ENCODE measurements at places on chromosomes 6 and 20.
A peak's percentile ranks its signal among the peaks of the same experiment; 100 is the strongest.

DNA sequence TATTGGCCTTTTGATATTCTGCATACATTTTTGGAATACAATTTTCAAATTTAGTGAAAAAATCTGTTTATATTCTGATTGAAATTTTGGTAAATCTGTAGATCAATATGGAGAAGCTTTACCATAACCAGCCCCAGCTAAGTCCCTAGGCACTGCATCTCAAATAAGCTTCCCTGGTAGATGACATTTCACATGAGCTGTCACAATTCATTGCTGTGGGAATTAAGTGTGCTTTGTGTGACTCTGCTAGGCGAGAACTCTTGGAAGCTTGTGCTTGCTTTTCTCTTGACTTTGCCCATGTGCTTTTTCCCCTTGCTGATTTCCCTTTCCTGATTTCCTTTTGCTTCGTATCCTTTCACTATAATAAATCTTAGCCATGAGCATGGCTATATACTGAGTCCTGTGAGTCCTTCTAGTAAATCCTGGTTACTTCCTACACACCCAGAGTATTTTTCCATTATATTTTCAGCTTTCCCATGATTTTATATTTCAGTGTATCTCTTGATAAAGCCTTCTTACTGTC lies 166.5 kb upstream of the MMS22L start:
- no peak for DNase-seq

- DNase-seq, result no peak
Measured at GRCh38 chr6:116799945-116800344, 28.9 kb downstream of the GPRC6A start.

GRCh38 chr6:11785774-11786579 lies 7.4 kb upstream of the ADTRP start:
- no peak for DNase-seq

DNA sequence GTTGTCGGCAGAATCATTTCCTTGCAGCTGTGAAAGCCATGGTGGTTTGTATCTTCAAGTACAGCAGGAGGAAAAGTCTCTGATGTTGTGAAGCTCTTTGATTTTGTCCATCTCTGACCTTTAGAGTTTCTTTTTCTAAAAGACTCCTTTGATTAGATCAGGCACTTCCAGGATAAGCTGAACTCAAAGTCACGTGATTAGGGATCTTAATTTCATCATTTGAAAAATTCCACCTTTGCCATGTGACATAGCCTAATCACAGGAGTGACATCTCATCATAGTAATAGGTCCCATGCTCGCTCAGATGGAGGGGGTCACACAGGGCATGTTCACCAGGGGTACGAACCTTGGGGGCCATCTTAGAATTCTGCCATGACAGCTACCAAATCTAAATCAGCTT lies 441.5 kb upstream of the CDH4 start:
- DNase-seq, result no peak

- DNase-seq, result no peak
Measured at GRCh38 chr20:50189681-50190250, 864 bp upstream of the CEBPB start.

- peak; percentile 50 for DNase-seq
Measured at GRCh38 chr6:145028144-145028818, 707.0 kb downstream of the EPM2A start.

DNA sequence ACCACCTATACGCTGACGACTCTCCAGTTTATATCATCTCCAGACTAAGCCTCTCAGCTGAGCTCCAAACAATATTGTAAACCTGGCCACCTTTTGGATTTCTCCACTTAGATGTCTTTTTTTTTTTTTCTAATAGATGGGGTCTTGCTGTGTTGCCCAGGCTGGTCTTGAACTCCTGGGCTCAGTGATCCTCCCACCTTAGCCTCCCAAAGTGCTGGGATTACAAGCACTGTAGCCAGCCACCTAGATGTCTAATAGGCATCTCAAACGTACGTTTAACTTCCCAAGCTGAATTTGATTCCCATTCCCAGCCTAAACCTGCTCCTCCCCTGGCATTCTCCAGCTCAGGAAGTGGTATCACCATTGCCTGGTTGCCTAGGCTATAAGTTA lies 5.2 kb downstream of the DDR1 start:
- DNase-seq, result no peak

GRCh38 chr20:63740070-63740626 lies 572 bp downstream of the SLC2A4RG start:
- peak; percentile 53 for DNase-seq

DNA sequence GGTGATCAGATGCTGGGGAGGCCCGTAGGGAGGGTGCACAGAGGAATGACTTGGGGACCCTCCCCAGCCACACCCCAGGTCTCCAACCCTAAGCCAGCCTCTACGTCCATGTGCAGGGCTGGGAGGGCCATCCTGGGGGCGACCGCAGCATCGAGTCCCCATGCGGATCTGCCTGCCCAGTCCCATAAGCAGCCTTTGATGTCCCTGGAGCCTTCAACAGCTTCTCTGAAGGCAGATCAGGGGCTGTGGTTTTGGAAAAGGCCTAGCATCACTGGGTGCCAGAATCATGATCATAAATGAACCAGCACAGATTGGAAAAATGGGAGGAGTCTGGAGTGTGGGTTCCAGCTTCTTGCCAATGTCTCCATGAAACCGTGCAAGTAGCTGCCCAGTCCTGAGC lies 22.9 kb downstream of the TOX2 start:
- no peak for DNase-seq

DNA sequence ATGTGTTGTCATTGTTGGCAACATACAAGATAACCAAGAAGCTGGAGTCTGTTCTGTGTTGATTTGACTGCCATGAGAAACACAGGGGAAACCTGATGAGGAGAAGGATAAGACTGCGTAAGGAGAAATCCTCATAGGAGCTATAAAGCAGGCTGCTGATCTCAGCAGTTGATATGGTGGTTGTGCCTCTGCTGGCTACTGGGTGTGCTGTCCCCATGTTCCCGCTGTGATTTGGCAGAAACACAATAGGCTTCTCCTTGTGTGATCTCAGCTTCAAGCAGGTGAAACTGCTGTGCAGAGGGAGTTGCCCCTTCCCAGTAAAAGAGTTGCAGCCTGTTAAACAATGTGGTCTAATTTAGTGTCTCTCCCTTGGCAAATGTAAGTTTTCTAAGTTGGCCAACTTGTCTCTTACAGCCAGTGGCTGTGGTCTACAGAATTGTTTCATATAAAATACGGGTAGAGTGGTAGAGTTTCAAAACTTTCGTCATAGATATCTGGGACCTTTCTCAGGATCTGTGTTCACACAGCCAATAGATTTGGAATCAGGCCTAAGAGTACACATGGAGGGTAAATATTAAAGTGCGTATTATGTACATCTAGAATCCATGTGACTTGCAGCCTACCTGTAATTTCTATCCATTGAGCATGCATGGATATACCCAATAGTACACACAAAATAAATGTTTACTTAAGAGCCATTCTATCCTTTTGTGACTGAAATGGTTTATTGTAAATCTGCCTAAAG lies 78.4 kb downstream of the RNF144B start:
- DNase-seq, result no peak

- DNase-seq, result no peak
Measured at GRCh38 chr6:165220045-165220444, 89.4 kb downstream of the C6orf118 start.

DNA sequence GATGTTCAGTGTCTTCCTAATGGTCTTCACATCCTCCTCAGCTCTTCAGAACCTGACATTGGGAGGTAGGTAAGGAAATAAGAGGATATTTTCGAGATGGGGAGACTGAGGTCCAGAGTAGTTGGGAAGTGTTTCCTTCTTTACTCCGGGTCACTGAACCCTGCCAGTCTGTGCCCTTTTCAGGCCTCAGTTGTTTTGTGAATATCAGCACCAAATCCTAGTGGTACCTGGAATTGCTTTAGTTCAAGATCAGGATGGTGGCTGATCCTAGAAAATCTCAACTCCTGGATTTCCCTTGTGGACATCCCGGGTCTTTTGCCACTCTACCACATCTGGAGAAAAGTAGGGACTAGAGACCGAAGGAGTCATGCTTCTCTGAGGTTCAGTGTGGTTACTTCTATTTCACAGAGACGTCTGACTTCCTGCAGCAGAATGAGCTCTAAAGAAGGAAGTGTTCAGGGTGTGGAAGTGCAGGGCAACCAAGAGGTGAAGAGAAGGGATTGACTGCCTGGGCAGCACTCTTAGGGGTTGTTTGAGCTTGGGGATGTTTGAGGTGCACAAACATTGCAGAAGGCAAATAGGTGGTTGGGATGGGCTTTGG lies 995 bp downstream of the STK4 start:
- DNase-seq, result no peak

- DNase-seq, result no peak
Measured at GRCh38 chr6:26103141-26103769, 16.0 kb downstream of the HFE start.

DNA sequence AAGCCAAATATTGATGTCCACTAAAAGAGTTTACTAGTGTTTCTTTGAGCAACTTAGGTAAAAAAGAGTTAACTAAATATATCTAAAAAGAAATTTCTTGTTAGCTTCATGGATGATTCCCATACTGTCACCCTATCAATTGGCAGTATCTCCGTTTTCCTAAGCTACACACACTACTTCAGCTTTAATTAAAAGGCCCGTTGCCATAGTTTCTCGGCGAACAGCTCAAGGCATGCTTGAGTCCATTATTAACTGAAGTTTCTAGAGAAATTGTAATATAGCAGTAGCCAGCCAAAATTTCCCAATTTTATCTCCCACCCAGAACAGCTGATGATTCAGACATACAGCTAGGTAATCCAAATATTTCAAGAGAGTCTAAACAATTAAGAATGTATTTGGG lies 20.0 kb upstream of the BEND6 start:
- DNase-seq, result no peak

DNA sequence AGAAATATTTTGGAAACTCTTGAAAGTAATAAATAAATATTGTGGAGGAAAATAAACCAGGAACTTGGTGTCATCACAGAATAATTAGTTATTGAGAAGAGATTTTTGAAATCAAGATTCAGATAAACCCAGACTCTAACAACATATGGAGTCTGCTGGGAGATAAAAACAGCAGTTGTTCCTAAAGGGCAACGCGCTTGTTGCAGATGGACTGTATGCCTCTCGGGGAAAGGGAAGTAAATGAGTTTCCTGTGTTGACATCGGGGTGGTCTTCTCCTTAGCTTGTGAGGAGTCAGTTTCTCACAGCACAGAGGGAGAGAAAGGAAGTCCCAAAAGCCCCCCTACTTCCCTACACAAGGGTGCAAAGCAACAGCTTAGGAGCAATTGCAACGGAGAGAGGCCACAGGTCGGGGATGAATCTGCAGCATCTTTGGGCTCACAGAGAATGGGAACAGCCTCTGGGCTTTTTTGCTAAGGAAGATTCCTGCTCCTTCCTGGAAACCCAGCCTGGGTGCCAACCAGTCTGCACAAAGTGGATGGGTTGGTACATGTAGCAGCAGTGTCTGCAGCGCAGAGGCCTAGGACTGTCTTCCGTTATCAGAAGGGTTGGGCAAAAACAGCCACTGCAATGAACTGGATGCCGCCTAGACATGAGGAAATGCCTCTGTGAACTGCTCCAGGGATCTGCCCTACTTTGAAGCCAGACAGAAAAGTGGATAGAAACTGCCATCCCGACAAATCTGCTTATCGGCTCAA lies 603.0 kb upstream of the NRSN1 start:
- no peak for DNase-seq

GRCh38 chr6:100979267-100979666 lies 98.1 kb upstream of the ASCC3 start:
- DNase-seq, result no peak

DNA sequence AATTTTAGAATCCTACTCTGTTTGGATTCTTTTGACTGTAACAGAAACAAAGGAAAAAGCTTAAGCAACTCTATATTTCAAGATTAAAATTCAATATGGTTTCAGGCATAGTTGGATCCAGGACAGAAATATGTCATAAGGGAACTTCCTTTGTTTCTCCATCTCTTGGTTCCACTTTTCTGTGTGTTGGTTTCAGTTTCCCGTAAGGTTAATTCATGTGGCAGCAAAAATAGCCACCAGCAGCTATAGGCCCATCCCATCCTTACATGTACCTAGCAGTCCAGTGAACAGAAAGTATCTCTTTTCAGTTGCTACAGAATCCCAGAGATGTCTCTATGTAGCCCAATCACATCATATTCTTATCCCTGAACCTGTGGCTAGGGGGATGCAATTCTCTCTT lies 8.8 kb upstream of the FAM8A1 start:
- no peak for DNase-seq

Measured in T-helper 2 cell (primary cell).